ENCODE measurements at places on chromosomes 12 and 14. TPM values are rescaled to one million over a fixed set of nuclear protein-coding genes. Genes with fewer than 3 reads are reported as not detected.

Gene FRMD6
- 3.4 TPM for total RNA-seq

DNA sequence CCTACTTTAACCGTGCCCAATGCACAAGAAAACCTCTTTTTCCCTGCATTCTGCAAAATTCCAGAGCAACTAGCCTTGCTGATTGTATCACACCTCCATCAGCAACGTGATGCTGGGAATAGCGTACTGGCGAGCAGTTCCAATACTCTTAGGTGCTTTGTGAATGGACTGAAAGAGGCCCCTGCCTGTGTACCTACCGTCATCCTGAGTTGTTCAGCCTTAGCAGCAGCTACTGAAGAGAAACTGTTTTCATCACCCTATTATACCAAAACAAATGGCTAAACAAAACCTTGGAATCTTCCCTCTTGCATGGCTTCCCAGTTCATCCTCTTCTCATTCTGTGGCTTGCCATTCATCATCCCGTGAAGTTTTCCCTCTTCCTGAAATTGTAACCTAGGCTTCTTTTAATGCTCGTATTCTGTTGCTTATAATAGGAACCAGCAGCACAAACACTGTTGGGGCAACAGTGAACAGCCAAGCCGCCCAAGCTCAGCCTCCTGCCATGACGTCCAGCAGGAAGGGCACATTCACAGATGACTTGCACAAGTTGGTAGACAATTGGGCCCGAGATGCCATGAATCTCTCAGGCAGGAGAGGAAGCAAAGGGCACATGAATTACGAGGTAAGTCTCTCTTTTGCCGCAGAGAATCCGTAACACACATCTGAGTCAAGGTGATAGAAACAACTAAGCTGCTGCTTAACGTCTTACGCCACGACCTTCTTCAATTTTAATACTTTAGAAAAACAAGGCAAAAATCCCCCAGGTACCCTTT is 41.9 kb downstream of the RAD52 start:
- H3K4me1 ChIP-seq, result peaks cover 31% of the 10 kb centered on the region
- H3K27me3 ChIP-seq, result no peaks in the 10 kb centered on the region
- no peak overlapping the region for H3K4me3 ChIP-seq
- peaks cover 48% of the 10 kb centered on the region for H3K36me3 ChIP-seq

Gene OAS1
- 49.1 TPM for total RNA-seq

GRCh38 chr12:69026336-69026735 is 93.4 kb upstream of the CPM start:
- H3K27me3 ChIP-seq, result peaks cover 3% of the 10 kb centered on the region
- H3K4me1 ChIP-seq, result no peaks in the 10 kb centered on the region
- no peak overlapping the region for H3K27ac ChIP-seq
- H3K36me3 ChIP-seq, result no peaks in the 10 kb centered on the region
- no peak for DNase-seq

Gene RCOR1
- 14.3 TPM for total RNA-seq

Gene GPRC5A
- 0.07 TPM for total RNA-seq

GRCh38 chr12:84375449-84376170 is 537.0 kb downstream of the SLC6A15 start:
- no peaks in the 10 kb centered on the region for H3K36me3 ChIP-seq
- H3K4me3 ChIP-seq, result no peak overlapping the region
- no peak for DNase-seq
- H3K4me1 ChIP-seq, result no peaks in the 10 kb centered on the region
- no peak overlapping the region for H3K27ac ChIP-seq

- H3K4me3 ChIP-seq, result no peak overlapping the region
- H3K4me1 ChIP-seq, result peaks cover 39% of the 10 kb centered on the region
- DNase-seq, result no peak
- H3K36me3 ChIP-seq, result peaks cover 4% of the 10 kb centered on the region
- no peak overlapping the region for H3K27ac ChIP-seq
Observed at GRCh38 chr12:67758119-67758518, 109.6 kb downstream of the DYRK2 start.

Data from activated CD4-positive, alpha-beta memory T cell treated with anti-CD3 and anti-CD28 coated beads for 36 hours (primary cell).